ENCODE measurements at places on chromosomes 6 and 20.

- DNase-seq = no peak
Observed at GRCh38 chr6:61867635-61868034, 418.4 kb downstream of the KHDRBS2 start.

DNA sequence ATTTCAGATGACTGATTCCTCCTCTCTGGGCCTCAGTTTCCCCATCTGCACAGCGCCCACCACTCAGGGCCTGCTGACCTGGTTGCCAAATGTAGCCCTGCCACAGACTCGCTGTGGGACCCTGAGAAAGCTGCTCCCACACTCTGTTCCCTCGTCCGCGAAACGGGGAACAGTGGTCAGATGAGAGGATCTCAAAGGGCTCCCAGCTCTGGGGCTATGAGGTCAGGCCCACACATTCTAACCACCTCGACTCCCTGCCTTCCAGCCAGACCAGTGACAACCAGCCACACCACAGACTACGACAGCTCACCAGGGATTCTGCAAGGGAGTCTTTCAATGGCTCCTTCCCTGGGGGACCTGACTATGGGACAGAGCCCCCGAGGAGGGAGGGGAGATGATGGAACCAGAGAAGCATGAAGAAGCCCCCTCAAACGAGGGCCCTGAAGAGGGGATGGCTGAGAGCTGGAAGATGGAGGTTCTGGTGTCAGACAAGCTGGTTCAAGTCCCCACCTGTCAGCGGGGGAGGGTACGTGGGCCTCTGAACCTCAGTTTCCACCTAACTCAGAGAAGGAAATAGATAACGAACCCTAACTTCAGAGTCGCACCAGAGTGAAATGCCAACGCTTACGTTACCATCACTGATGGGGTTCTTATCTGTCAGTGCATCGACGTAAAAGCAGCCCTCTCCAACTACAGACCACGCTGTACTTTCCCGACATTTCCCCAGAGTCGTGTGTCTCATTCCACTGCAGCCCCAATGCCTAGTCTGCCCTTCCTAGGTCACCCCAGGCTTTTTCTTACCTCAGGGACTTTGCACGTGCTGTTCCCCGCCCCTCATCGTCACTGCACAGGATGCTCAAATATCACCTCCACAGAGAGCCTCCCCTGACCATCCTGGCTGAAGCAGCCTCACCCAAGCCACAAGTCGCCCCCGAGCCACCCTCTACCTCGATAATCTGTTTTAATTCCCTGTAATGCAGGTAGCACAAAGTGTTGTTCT lies 60.5 kb downstream of the PREX1 start:
- DNase-seq = no peak

DNA sequence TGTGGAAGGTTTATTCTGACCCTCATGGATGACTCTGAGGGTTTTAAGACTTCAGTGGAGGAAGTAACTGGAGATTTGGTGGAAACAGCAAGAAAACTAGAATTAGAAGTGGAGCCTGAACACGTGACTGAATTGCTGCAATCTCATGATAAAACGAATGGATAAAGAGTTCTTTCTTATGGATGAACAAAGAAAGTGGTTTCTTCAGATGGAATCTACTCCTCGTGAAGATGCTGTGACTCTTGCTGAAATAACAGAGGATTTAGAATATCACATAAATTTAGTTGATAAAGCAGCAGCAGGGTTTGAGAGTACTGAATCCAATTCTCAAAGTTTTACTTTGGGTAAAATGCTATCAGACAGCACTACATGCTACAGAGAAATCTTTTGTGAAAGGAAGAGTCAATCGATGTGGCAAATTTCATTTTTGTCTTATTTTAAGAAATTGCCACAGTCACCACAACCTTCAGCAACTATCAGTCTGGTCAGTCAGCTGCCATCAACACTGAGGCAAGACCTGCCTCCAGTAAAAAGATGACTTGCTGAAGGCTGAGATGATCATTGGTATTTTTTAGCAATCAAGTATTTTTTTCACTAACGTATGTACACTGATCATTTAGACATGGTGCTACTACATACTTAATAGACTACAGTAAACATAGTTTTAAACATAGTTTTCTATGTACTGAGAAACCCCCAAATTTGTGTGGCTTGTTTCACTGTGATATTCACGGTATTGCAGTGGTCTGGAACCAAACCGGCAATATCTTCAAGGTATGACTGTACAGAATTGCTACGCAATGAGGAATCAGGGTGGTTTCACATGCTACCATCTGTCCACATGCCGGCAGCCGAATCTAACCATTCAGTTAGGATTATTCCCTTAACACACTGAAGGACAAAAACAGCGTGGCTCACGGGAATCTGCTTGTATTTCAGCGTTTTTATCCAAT lies 149.0 kb downstream of the MYB start:
- no peak for DNase-seq

GRCh38 chr6:39196673-39197091 lies 32.6 kb downstream of the KCNK5 start:
- DNase-seq = no peak

GRCh38 chr6:163133017-163133416 lies 281.5 kb upstream of the QKI start:
- no peak for DNase-seq
